Neuronal stem cell (in vitro differentiated cells): ENCODE measurements at places on chromosomes 13 and 19.
A peak's percentile ranks its signal among the peaks of the same experiment; 100 is the strongest.

DNA sequence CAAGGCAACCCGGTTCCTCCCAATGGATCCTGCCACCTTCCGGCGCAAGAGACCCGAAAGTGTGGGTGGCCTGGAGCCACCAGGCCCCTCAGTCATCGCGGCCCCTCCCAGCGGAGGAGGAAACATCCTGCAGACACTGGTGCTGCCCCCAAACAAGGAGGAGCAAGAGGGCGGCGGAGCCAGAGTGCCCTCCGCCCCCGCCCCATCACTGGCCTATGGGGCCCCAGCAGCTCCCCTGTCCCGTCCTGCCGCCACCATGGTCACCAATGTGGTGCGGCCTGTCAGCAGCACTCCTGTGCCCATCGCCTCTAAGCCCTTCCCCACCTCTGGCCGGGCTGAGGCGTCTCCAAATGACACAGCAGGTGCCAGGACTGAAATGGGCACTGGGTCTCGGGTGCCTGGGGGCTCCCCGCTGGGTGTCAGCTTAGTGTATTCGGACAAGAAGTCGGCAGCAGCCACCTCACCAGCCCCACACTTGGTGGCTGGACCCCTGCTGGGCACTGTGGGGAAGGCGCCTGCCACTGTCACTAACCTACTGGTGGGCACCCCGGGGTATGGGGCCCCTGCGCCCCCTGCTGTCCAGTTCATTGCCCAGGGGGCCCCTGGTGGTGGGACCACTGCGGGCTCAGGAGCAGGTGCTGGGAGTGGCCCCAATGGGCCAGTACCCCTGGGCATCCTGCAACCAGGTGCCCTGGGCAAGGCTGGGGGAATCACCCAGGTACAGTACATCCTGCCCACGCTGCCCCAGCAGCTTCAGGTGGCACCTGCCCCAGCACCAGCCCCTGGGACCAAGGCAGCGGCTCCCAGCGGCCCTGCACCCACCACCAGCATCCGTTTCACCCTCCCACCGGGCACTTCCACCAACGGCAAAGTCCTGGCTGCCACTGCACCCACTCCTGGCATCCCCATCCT lies 11.2 kb upstream of the PRR19 start:
- H3K27ac ChIP-seq, result no peak overlapping the region
- no peak for DNase-seq
- H3K4me3 ChIP-seq, result no peak overlapping the region
- H3K27me3 ChIP-seq, result no peaks in the 10 kb centered on the region

- peaks cover 6% of the 10 kb centered on the region for H3K4me1 ChIP-seq
- no peak for DNase-seq
- no peaks in the 10 kb centered on the region for H3K27me3 ChIP-seq
- H3K4me3 ChIP-seq, result no peak overlapping the region
- no peak overlapping the region for H3K27ac ChIP-seq
Measured at GRCh38 chr19:3537438-3538240, 1.3 kb upstream of the TEKTIP1 start.

- no peaks in the 10 kb centered on the region for H3K4me1 ChIP-seq
- H3K36me3 ChIP-seq, result no peaks in the 10 kb centered on the region
- peaks cover 2% of the 10 kb centered on the region for H3K27me3 ChIP-seq
- H3K27ac ChIP-seq, result no peak overlapping the region
- DNase-seq, result no peak
Measured at GRCh38 chr19:56687031-56687430, 15.5 kb upstream of the ZNF835 start.

DNA sequence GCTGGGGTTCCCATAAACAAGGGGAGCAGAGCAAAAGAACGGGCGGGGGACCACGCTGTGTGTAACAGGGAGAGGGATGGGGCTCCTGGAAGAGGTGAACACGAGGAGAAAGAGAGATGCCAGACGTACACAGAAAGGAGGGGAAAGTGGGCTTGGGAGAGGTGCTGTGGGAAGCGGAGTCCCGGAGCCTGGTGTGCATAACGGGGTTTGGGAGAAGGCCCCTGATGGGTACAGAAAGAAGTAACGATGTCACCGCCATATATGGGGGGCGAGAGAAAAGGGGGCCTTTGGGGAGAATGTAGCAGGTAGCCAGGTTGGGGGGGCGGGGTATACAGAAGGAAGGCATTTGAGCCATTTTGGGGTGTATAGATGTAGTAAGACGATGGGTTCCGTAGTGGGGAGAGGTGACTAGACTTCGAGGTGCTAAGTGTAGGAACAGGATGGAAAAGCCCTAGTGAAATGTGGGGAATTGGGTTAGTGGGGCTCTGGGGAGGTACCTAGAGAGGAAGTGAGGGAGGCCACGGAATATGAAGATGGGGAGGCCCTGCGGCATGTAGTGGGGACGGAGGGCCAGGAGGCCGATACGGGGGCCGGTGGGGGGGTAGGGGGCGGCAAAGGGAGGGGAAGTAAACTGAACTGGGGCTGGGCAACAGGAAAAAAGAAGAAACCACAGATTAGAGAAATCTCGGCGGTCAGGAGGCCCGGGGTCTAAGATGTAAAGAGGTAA lies 787 bp downstream of the ZNF580 start:
- H3K4me3 ChIP-seq, result peak overlapping the region; percentile 94
- H3K4me1 ChIP-seq, result peaks cover 17% of the 10 kb centered on the region
- DNase-seq, result no peak
